Panc1 (cell line): ENCODE measurements at places on chromosomes 1 and 21. TPM values are rescaled to one million over a fixed set of nuclear protein-coding genes. Genes with fewer than 3 reads are reported as not detected.

The PROK1 gene
- not detected for total RNA-seq

The NLRP3 gene
- total RNA-seq = 0.33 TPM

The NFIA gene
- total RNA-seq = 20.9 TPM

The TSPEAR gene
- total RNA-seq = not detected

The CYP4A11 gene
- total RNA-seq = not detected

The PSRC1 gene
- total RNA-seq = 40.6 TPM

The KPNA6 gene
- 116 TPM for total RNA-seq

The UCHL5 gene
- total RNA-seq = 42.6 TPM

The SH3D21 gene
- 18.9 TPM for total RNA-seq

The C1QB gene
- total RNA-seq = 0.33 TPM

The CCDC24 gene
- total RNA-seq = 24.4 TPM

The TFAP2E gene
- total RNA-seq = 3.2 TPM

The PODN gene
- 0.23 TPM for total RNA-seq

The IRF6 gene
- 0.64 TPM for total RNA-seq

The ASCL5 gene
- total RNA-seq = not detected

The RGS2 gene
- total RNA-seq = 4.5 TPM

The KRTAP27-1 gene
- total RNA-seq = not detected

The PDC gene
- total RNA-seq = not detected

The PTPRC gene
- total RNA-seq = 1.4 TPM

The CRNN gene
- total RNA-seq = not detected

The ZMYND12 gene
- total RNA-seq = 0.57 TPM

The ZP4 gene
- total RNA-seq = not detected

The PTTG1IP gene
- total RNA-seq = 226 TPM

The MXRA8 gene
- total RNA-seq = 96.0 TPM

The SSU72 gene
- total RNA-seq = 217 TPM

The CFAP141 gene
- total RNA-seq = not detected

The AGT gene
- 0.87 TPM for total RNA-seq

The INAVA gene
- total RNA-seq = 3.6 TPM

The FCER1A gene
- total RNA-seq = not detected

The FAM151A gene
- total RNA-seq = not detected

The IL10 gene
- total RNA-seq = not detected

The LRRC3 gene
- total RNA-seq = 3.3 TPM

The LYSMD1 gene
- total RNA-seq = 5.1 TPM

The TNNT2 gene
- total RNA-seq = not detected

The NTPCR gene
- 46.8 TPM for total RNA-seq

The AMY1A gene
- not detected for total RNA-seq

The BTBD19 gene
- total RNA-seq = 2.6 TPM

The RIMKLA gene
- 13.6 TPM for total RNA-seq

The SELE gene
- not detected for total RNA-seq

The CLCA1 gene
- 0.08 TPM for total RNA-seq

The TEX38 gene
- not detected for total RNA-seq
